ENCODE measurements at places on chromosomes 1 and 21.

DNA sequence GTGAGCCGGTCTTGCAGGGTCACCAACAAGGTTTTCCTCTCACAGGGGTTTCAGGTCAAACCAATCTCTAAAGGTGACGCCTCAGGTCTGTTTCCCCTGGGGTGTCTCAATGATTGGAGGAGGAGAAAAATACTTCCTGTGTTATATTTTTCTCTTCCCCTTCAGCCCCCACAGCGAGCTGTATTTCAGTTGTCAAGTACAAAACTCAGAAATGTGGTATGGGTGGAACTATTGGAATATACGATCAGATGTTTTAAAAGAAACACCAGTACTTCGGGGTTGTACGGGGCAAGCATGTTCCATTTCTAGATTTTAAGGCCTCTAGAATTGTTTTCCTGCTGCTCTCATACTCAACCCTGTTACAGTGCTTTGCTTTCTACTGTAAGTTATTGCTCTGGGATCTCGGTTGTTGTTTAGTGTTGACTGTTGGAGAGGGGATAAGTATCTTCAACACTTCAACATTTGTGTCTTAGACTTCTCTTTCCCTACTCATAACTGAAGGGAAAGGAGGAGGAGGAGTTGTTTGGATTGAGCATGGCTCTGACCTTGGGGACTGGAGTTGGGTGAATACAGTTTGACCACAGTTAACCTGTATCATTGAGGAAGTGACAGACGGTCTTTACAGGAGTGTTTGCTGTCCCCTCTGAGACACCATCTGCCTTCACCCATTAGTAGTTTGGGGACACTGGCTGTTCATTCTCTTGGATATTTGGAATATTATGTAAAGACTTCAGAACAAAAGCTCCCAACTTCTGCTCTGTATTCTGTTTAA is 2.0 kb downstream of the MAPKAPK2 start:
- no peak for DNase-seq

GRCh38 chr1:187477103-187477502 is 648.4 kb downstream of the PLA2G4A start:
- no peak for DNase-seq

DNA sequence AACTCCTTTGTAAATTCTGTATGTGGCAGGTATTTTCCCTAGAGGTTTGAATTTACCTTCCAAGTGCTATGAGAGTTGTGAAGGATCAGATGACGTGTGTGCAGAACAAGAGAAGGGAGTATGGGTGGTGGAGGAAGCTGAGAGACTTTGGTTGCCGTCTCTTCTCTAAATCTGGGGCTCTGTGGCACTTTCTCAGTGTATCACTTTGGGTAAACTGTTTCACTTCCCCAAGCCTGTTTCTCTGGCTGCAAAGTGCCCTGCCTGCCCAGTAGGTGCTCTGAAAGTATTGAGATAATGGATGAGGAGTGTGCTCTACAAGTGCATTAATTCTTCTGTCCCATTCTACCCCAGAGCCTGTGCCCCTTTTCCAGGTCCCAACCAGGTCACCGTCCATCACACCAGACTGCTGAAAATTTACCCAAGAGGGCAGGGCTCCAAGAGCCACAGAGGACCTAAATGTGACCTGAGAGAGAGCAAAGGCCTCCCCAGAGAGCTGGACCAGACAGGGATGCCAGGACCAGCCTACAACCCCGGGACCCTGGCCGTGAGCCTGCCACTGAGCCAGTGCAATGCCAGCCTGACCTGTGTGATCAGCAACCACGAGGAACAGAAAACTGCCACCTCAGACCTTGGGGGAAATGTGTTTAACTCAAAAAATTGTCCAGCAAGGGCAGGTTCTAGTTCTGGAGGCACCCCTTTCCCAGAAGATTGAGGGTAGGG is 131.6 kb upstream of the ETV3 start:
- no peak for DNase-seq

DNA sequence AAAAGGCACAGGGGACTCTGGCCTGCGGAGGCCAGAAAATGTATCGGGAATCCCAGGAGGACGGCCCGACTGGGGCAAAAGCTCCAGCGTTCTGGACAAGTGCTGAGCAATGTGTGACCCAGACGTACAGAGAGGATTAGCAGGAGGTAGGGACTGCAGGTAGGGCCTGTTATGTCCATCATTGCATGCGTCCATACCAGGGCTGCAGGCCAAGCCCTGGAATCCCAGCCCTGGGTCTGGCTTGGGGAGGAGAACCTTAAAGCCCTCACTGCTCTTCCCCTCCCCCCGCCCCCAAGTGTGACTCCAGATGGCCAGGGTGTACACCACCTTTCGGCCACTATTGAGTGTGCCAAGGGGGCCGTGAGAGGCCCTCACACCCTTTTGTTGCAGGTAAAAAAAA is 2.0 kb downstream of the RNF207 start:
- DNase-seq, result no peak

DNA sequence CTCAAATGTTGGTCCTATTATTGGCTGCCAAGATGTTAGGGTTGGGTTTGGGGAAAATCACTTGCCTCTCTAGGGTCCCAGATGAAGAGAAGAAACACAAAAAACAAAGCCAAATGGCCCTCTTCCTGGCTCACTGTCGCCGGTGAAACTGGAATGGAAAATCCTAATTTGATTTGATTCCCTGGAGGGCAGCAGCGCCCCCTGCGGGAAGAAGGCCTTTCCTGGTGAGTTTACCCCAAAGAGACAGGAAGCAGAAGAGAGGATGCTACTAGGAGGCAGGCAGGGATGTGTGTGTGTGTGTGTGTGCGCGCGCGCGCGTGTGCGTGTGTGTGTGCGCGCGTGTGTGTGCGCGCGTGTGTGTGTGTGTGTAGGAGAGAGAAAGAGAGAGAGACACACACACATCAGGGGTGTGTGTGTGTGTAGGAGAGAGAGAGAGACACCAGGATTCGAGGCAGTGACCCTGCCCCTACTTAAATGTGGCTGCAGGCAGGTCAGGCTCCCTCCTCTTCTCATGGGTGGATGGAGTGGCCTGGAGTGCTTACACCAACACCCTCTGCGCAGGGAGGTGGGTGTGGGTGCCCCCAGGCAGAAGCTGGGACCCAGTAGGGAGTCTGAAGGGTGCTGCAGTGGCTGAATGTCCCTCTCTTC is 3.1 kb upstream of the SELENON start:
- DNase-seq, result peak; percentile 70

DNA sequence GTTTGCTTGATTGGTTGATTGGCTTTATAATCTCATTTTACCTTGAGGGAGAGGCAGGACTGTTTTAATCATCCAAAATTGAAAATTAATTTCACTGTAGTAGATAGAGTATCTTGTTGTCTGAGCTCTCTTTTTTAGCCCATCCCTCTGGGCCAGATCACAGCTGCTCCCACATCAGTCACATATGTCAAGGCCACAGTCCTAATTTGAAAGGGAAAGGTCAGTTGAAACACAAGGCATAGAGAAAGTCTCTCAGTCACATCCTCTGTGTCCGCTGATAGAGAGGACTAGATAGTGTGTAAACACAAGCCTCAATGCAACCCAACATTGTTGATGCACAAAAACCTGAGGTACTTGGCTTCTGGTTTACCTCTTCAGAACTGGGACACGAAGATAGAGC is 6.8 kb downstream of the C1orf74 start:
- no peak for DNase-seq

DNA sequence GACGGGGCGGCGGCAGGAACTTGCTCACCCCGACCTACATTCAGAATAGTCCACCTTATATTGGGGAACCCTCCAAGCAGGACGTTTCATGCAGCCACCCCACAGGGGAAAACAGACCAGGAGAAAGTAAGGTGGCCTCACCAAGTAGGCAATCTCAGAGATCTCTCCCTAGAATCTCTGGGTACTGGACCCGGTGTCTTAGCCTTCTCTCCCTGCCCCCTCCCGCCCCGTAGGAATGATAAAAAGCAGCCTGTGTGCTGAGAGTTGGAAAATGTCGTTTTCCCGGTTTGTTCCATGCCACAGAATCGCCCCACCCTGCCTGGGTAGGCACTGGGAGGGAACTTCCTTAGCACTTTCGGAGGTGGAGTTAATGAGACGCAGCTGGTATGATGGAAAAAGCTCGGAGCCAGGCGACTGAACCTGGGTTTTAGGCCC is 789 bp upstream of the PTPN14 start:
- DNase-seq, result peak; percentile 81

DNA sequence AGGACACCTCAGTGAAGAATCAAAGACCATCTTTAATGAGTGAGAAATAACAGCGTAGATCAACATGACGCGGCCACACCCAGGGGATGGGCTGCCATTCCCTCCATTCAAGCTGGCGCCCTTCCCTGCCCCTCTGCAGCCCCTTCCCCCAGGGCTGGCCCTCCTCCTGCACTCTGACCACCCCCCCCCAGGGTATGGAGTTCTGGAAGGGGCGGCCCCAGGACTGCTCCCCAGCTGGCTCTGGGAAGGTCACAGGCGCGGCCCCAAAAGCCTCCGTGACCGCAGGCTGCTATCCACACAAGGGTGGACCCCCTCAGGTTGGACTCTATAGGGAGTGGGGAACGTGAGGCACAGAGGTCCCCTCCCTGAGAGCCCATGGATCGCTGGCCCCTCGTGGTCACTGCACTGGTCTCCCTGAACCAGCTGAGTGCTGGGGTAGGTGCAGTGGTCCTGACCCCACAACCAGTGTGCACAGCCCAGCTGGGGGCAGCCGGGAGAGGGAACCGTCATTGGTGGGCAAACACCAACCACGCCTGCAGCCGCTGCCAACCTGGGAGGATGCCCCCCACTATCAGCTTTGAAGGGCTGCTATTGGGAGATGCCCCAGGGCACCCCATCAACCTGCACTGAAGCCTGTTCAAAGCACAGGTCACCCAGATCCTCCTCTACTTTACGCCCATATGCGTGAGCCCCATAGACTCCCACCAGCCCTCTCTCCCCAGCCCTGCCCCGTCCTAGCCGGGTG is 16.1 kb upstream of the GPR153 start:
- no peak for DNase-seq

- DNase-seq, result no peak
These were observed 618.4 kb upstream of the USP24 start for GRCh38 chr1:55833529-55834091.

DNA sequence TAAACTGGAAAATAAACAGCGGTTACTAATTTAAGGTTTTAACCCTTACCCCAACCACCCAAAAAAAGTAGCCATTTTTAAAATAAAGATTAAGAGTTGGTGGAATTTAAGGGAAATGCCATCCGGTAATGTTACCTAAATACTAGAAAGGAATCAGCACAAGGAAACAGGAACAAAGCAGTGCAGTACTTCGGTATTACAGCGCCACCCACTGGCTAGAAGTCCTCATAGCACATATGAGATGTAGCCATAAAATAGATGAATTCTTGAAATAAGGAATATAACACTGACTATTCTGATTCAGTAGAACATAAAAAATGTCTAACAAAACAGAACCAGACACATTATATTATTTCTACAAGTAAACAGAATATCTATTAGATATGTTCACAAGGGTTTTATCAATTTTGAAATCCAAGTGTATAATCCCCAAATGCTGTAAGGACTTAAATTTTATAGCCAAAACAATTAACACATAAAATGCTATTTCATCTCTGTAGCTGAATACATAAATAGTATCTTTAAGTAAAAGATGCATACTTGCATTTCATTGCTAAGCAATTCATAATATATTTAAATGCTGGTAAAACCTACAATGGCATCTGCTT is 58.8 kb downstream of the FRRS1 start:
- DNase-seq, result peak; percentile 38

DNA sequence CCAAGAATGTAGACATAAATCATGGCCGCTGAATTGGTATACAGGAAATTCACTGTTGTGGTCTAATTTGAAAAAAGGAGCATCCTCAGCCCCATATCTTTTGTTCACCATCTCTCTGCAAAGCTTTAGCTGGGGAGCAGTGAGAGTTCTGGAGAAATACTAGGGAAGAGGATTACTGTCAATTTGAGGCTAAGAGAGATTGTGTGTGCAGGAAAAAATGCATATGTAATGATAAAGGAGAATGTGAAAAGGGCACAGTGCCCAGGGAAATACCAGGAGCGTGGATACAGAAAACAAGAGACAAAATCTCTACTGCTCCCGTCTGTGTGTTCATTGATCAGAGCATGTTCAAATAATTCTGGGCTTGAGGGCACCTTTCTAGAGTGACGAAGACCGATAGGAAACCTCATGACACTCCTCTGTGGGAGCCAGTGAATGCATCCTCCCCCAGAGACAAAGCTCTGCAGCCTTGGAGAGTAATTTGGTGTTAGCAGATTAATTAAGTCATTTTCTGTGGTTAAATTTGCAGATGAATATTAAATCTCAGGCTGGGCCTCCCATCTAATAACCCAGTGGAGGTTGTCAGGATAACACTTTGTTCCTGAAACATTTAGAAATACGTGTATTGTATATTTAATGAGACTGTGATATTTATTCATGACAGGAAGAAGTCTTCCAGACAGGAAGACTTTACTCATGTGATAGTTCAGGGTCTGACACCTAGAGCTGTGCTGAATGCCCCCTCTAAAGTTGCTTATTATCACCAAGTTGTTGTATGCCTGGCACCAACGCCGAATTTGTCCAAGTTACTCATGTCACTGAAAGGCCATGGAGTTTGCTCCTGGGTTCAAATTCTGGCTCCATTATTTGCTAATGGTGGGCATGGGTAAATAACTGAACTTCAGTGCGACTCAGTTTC is 287.3 kb upstream of the SGIP1 start:
- no peak for DNase-seq

DNA sequence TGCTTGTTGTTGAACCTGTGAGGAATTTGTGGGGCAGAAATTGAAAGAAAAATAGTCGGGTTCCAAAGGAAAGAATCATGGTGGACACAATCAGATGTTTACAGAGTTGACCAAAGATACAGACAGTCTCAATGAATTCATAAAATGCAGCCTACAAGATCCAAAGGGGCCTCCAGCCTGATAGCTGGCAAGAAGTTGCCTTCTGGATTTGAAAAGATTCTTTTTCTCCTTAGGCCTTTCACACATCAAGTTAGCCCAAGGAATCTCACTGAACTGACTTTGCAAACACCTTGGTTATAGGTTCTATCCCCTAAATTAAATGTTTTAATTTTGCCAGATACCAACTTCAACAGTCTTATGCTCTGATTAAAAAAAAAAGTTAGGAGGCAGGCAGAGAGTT is 21.5 kb downstream of the SLAMF1 start:
- DNase-seq, result no peak

Data from Caki2 (cell line).